WTC11 (cell line): ENCODE measurements at places on chromosomes 1 and 21. TPM values are rescaled to one million over a fixed set of nuclear protein-coding genes. Genes with fewer than 3 reads are reported as not detected.

DNA sequence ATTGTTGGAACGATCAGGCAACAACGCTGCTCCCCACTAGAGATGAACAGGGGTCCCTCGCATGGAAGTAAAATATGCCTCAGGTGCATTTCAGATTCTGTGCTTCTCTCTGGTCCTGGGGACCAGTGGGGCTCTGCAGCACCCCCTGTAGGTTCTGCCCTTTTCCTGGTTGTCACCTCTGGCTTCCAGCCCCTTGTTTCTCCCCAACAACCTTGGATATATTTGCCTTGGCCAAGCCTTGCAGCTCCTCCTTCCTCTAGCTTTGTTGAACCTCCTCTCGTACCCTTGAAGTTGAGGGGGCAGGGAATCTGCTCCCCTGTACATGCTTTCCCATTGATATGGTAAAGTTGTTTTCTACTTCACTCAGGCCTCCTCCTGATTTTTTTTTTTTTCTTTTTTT is 5.4 kb upstream of the RGSL1 start:
- no peak overlapping the region for H3K4me3 ChIP-seq
- peaks cover 30% of the 10 kb centered on the region for H3K4me1 ChIP-seq

- H3K4me1 ChIP-seq, result peaks cover 25% of the 10 kb centered on the region
- peaks cover 34% of the 10 kb centered on the region for H3K36me3 ChIP-seq
- H3K27ac ChIP-seq, result peak overlapping the region; percentile 96
- H3K27me3 ChIP-seq, result no peaks in the 10 kb centered on the region; the same call in 1 of the 2 replicates
Measured at GRCh38 chr1:35637401-35637809, 3.9 kb downstream of the PSMB2 start.

DNA sequence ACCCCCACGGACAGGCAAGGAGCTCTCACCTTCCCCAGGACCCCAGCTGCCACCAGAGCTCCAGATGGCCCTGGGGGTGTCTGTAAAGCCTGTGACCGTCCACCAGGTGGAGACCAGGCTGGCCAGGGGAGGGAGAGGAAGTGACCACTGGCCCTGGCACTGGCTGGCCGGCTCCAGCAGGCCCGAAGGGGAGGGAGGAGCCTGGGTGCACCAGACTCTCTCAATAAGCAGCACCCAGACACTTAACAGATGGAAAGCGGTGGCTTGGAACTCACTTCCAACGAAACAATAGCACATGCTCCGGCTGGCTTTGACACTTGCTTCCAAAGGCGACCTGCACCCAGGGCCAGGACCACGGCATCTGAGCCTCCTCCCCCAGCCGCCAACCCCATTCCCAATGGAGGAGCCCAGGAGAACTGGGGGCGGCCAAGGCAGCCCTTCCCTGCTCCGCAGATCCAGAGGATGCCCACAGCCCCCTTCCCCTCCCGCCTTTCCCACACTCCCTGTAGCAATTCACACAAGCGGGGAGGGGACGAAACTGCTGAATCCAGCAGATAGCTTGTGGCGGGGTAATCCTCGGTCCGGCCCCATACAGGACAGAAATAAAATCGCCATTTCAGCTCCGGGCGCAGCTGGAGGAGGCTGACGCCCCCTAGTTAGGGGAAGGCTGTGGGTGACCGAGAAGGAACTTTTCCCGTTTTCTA is 742 bp upstream of the PDE9A start:
- peak overlapping the region; percentile 87 for H3K4me3 ChIP-seq
- peaks cover 40% of the 10 kb centered on the region for H3K4me1 ChIP-seq
- peak; percentile 66 for DNase-seq
- peak overlapping the region; percentile 88 for H3K27ac ChIP-seq

The FCGR3A gene
- 0.11 to 0.32 TPM (median 0.11 TPM) in 3 replicates for total RNA-seq

The KIF21B gene
- 17.8 to 19.4 TPM (median 18.0 TPM) in 3 replicates for total RNA-seq

The HEYL gene
- total RNA-seq, result 2.3 to 3.6 TPM (median 3.2 TPM) in 3 replicates
